ENCODE measurements at places on chromosomes 3 and 15.

GRCh38 chr15:75123395-75123794 lies 78.3 kb upstream of the C15orf39 start:
- no peaks in the 10 kb centered on the region for H3K27me3 ChIP-seq
- H3K4me1 ChIP-seq: no peaks in the 10 kb centered on the region
- no peak for DNase-seq
- H3K36me3 ChIP-seq: no peaks in the 10 kb centered on the region
- no peak overlapping the region for H3K27ac ChIP-seq
- H3K4me3 ChIP-seq: no peak overlapping the region

GRCh38 chr3:123841476-123842238 lies 42.5 kb downstream of the MYLK start:
- no peaks in the 10 kb centered on the region for H3K4me1 ChIP-seq
- H3K27ac ChIP-seq: no peak overlapping the region
- H3K4me3 ChIP-seq: no peak overlapping the region
- no peaks in the 10 kb centered on the region for H3K36me3 ChIP-seq
- no peaks in the 10 kb centered on the region for H3K27me3 ChIP-seq

DNA sequence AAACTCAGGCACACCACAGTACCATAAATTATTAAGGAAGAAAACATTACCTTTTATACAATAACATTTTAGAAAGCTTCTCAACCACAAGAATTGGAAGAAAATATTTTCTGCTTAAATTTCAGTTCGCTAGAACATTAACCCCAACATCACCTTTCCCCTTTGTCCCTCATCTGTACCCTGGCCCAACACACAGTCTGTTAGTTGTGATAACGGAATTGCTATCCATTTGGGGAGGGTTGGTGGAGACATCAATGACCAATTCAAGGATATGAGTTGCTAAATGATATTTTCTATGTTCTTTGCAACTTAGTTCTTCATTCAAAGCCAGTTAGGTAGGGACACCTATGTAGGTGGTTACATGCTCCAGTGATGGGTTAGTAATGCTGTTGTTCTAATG lies 5.8 kb downstream of the EID1 start:
- no peak overlapping the region for H3K4me3 ChIP-seq
- no peaks in the 10 kb centered on the region for H3K27me3 ChIP-seq
- H3K36me3 ChIP-seq: no peaks in the 10 kb centered on the region
- DNase-seq: no peak
- H3K27ac ChIP-seq: no peak overlapping the region

DNA sequence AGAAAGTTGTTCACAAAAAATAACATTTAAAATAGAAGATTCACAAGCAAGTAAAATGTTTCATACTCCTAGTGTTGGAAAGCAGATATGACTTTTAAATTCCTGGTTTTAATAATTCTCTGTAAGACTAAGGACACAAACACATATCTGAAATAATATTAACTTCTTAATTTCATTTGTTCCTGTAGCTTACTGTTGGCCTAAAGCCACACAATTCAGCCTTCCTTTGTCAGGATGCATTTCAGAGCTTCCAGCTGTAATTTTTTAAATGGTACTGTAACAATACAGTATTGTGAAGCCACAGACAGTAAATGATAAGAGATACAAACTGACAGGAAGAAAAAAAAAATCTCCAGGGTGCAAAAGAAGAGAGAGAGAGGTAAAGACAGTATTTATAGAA lies 84.2 kb downstream of the TMCC1 start:
- H3K27ac ChIP-seq: no peak overlapping the region
- no peaks in the 10 kb centered on the region for H3K4me1 ChIP-seq
- no peak for DNase-seq

DNA sequence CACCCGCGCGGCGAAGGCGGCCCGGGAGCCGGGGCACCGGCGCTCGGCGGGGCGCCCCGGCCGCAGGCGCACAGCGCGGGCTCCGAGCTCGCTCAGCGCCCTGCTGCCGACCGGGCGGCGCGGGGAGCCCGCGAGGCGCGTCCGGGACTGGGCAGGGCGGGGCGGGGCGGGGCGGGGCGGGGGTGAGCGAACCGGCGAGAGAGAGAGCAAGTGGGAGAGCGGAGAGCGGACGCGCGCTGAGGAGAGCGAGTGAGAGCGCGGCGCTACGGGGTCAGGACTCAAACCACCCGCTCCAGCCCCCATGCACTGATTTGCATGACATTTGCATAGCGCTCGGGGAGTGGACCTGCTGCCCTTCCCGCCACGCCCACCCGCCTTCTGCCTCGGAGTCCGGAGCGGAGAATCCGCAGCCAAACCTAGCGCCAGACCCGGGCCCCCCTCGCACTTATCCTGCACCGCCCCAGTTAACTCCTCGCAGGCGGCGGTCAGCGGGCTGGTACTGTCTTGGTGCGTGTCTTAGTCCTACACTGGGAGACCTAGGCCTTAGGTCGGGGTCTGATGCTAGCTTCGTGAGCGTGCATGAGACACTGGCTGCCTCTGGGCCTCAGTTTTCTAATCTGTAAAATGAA lies at the start of gene MYLK:
Gene MYLK (minus strand): TSS at position 130 of the 629 bp plus-strand sequence. CDS start 90,491 bp downstream, outside the sequence.
- H3K27ac ChIP-seq: no peak within 1 kb of the TSS
- H3K4me1 ChIP-seq: no peaks in the 10 kb centered on the region
- H3K4me3 ChIP-seq: no peak within 1 kb of the TSS
- no peaks in the 10 kb centered on the region for H3K27me3 ChIP-seq

DNA sequence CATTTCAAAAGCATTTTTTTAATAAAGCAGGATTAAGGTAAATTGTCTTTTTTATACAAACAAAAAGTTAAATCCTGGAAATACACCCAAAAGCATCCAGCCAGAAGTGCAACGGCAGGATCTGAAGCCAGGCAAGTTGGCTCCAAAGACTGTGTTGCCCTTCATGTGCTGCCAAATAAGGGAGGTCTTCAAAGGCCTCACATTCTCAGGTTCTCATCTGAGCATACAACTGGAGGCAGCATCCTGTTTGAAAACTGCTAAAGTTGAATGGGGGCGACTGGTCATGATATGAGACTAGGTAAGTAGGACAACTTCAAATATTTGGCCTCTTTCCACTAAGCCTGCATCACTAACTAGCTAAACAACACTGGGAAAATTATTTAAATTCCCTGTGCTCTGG lies 52.2 kb downstream of the IMPG2 start:
- peaks cover 8% of the 10 kb centered on the region for H3K36me3 ChIP-seq
- H3K27ac ChIP-seq: no peak overlapping the region
- H3K4me1 ChIP-seq: no peaks in the 10 kb centered on the region
- H3K4me3 ChIP-seq: no peak overlapping the region
- no peak for DNase-seq

GRCh38 chr15:53936137-53936536 lies 42.1 kb upstream of the UNC13C start:
- no peak overlapping the region for H3K27ac ChIP-seq
- DNase-seq: no peak
- no peaks in the 10 kb centered on the region for H3K4me1 ChIP-seq
- H3K36me3 ChIP-seq: no peaks in the 10 kb centered on the region
- no peak overlapping the region for H3K4me3 ChIP-seq

GRCh38 chr3:107416138-107416537 lies 38.9 kb downstream of the CCDC54 start:
- H3K4me3 ChIP-seq: no peak overlapping the region
- H3K36me3 ChIP-seq: no peaks in the 10 kb centered on the region

- H3K4me1 ChIP-seq: peaks cover 3% of the 10 kb centered on the region
- no peak for DNase-seq
- H3K36me3 ChIP-seq: no peaks in the 10 kb centered on the region
- no peak overlapping the region for H3K27ac ChIP-seq
Measured at GRCh38 chr3:173395412-173396181, 1.9 kb upstream of the NLGN1 start.

- H3K27ac ChIP-seq: no peak overlapping the region
- H3K27me3 ChIP-seq: no peaks in the 10 kb centered on the region
- peaks cover 19% of the 10 kb centered on the region for H3K36me3 ChIP-seq
- peaks cover 24% of the 10 kb centered on the region for H3K4me1 ChIP-seq
- no peak for DNase-seq
- no peak overlapping the region for H3K4me3 ChIP-seq
Measured at GRCh38 chr3:98519351-98519750, 3.4 kb downstream of the CLDND1 start.

DNA sequence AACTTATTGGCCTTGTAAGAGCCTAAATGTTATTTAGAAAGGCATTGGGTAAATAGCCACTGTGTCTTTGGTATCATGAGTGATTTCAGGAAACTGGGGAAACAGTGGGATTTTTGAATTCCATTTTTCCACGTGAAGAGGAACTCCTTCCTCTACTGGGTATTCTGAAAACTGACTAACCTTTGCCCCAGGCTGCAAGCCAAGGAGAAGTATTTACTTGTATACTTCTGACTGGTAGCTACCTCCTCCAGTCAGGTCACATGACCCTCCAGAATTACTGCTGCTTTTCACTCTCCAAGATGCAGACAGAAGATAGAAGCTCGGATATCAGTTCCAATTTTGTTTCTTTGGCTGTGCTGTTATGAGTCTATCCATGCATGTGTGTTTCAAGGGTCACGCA lies 50.9 kb upstream of the MAP3K13 start:
- H3K36me3 ChIP-seq: no peaks in the 10 kb centered on the region
- no peak overlapping the region for H3K4me3 ChIP-seq
- DNase-seq: no peak
- H3K27ac ChIP-seq: no peak overlapping the region

- H3K36me3 ChIP-seq: no peaks in the 10 kb centered on the region
- H3K4me1 ChIP-seq: no peaks in the 10 kb centered on the region
- H3K4me3 ChIP-seq: no peak overlapping the region
- no peak for DNase-seq
- no peaks in the 10 kb centered on the region for H3K27me3 ChIP-seq
- no peak overlapping the region for H3K27ac ChIP-seq
Measured at GRCh38 chr15:51288143-51289065, 50.0 kb downstream of the CYP19A1 start.

- no peak for DNase-seq
- no peak overlapping the region for H3K4me3 ChIP-seq
- no peaks in the 10 kb centered on the region for H3K36me3 ChIP-seq
- H3K4me1 ChIP-seq: no peaks in the 10 kb centered on the region
- no peaks in the 10 kb centered on the region for H3K27me3 ChIP-seq
Measured at GRCh38 chr3:48795997-48796732, 51.5 kb downstream of the PRKAR2A start.

- no peak for DNase-seq
- no peaks in the 10 kb centered on the region for H3K27me3 ChIP-seq
- H3K4me3 ChIP-seq: no peak overlapping the region
- H3K4me1 ChIP-seq: no peaks in the 10 kb centered on the region
- H3K36me3 ChIP-seq: no peaks in the 10 kb centered on the region
Measured at GRCh38 chr3:148146947-148147826, 550.5 kb upstream of the AGTR1 start.

- no peaks in the 10 kb centered on the region for H3K27me3 ChIP-seq
- H3K36me3 ChIP-seq: no peaks in the 10 kb centered on the region
Measured at GRCh38 chr15:68492855-68493254, 60.9 kb upstream of the ITGA11 start.

DNA sequence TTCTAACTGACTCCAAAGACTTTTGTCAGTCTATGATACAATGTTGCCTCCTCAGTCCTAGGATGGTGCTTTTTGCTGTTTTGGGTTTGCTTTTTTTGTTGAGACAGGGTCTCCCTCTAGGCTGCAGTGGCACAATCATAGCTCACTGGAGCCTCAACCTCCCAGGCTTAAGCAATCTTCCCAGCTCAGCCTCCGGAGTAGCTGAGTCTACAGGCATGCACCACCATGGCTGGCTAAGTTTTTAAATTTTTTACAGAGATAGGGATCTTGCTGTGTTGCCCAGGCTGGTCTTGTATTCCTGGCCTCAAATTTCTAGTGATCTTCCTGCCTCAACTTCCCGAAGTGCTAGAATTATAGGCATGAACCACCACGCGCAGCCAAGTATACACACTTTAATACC lies 22.5 kb downstream of the RUBCN start:
- H3K36me3 ChIP-seq: no peaks in the 10 kb centered on the region
- H3K27me3 ChIP-seq: no peaks in the 10 kb centered on the region
- peak overlapping the region; percentile 82 for H3K27ac ChIP-seq
- H3K4me1 ChIP-seq: peaks cover 14% of the 10 kb centered on the region
- no peak for DNase-seq
- H3K4me3 ChIP-seq: no peak overlapping the region

DNA sequence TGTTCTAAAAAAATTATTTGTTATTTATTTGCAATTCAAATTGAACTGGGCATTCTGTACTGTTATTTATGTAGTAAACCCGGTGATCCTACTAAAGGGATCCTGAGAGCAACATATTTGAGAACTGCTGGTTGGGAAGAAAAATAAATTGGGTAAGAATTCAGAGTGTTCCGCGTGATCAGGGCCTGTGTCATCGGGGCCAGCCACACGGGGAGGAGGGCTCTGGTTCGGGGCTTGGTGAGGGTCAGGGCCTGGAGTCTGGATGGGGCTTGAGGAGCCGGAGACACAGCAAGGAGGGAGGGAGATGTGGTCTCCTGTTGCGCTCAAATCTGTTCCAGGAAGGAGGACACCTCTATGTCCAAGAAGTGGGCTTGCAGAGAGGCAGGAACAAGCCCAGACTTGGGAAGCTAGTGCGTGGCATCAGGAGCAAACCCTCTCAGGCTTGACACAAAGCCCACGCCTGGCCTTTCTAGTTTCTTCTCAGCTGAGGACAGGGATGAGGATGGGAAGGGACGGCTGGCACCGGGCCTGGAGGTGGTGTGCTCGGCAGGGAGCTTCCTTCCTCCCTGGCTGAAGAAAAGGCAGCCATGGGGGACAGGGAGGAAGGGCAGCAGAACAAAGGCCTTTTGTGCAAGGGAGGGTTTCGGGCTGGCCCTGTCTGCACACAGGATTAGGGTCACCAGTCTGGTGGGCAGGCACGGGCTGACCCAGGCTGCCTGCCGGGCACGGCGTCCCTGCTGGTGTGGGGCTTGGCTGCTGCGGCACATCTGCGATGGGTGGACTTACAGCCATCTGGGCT lies 22.9 kb upstream of the FBLN2 start:
- DNase-seq: no peak
- no peaks in the 10 kb centered on the region for H3K4me1 ChIP-seq
- H3K4me3 ChIP-seq: no peak overlapping the region
- no peaks in the 10 kb centered on the region for H3K36me3 ChIP-seq
- H3K27me3 ChIP-seq: no peaks in the 10 kb centered on the region
- no peak overlapping the region for H3K27ac ChIP-seq

- H3K4me3 ChIP-seq: no peak overlapping the region
- H3K27ac ChIP-seq: no peak overlapping the region
- DNase-seq: no peak
- H3K4me1 ChIP-seq: peaks cover 33% of the 10 kb centered on the region
- no peaks in the 10 kb centered on the region for H3K27me3 ChIP-seq
Measured at GRCh38 chr3:15800780-15801179, 3.0 kb upstream of the ANKRD28 start.

- no peaks in the 10 kb centered on the region for H3K27me3 ChIP-seq
- H3K4me3 ChIP-seq: no peak overlapping the region
- H3K27ac ChIP-seq: no peak overlapping the region
- H3K4me1 ChIP-seq: peaks cover 36% of the 10 kb centered on the region
- peaks cover 12% of the 10 kb centered on the region for H3K36me3 ChIP-seq
- peak; percentile 36 for DNase-seq
Measured at GRCh38 chr3:45976191-45977091, 19.2 kb downstream of the FYCO1 start.

- no peak overlapping the region for H3K4me3 ChIP-seq
- DNase-seq: no peak
- no peaks in the 10 kb centered on the region for H3K36me3 ChIP-seq
- H3K4me1 ChIP-seq: no peaks in the 10 kb centered on the region
Measured at GRCh38 chr3:58044691-58045483, 36.7 kb downstream of the FLNB start.

Data from naive thymus-derived CD4-positive, alpha-beta T cell (primary cell).